ENCODE measurements at places on chromosomes 16 and 17.

DNA sequence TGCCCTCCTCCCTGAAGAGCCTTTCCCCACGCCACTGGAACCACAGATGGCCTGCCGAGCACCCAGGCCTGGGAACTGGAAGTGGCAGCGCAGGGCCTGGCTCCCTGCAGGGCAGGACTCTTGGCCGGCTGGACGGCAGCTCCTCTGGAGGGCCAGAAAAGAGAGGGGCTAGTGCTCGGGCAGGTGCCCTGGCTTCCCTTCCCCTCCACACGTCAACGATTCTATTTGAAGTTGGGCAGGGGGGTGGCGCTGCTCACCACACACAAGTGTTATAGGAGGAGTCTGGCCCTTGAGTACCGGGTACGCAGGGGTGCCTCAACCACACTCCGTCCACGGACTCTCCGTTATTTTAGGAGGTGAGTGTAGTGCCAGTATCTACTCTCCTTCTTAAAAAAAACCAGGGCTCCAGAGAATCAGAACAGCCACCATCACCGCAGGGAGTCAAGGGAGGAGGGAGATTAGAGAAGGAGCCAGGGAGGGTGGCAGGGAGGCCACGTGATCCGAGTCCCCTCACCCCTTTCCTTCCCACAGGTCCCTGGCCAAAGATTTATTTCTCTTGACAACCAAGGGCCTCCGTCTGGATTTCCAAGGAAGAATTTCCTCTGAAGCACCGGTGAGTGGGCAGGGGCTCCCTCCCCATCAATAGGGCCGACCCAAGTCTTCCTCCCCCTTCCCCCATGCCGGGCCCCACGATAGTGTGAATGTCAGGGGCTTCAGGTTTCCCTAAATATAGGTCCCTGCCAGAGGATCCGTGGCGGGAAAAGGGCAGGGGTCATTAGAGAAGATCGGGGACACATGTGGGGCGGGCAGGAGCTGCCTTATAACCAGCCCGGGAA is 1.4 kb upstream of the ALDOA start:
- peak; percentile 56 for DNase-seq

DNA sequence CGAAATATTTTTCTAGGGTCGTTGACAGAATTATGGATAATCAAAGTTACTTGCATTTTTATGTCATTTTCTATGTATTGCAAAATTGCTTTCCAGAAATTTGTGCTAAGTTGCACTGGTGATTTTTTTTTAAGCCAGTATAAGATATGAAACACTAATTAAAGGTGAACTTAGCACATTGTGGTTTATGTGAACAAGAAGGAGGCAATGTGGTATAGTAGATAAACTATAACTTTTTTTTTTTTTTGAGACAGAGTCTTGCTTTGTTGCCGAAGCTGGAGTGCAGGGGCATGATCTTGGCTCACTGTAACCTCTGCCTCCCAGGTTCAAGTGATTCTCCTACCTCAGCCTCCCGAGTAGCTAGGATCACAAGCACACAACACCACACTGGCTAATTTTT is 13.2 kb downstream of the DGKE start:
- no peak for DNase-seq

DNA sequence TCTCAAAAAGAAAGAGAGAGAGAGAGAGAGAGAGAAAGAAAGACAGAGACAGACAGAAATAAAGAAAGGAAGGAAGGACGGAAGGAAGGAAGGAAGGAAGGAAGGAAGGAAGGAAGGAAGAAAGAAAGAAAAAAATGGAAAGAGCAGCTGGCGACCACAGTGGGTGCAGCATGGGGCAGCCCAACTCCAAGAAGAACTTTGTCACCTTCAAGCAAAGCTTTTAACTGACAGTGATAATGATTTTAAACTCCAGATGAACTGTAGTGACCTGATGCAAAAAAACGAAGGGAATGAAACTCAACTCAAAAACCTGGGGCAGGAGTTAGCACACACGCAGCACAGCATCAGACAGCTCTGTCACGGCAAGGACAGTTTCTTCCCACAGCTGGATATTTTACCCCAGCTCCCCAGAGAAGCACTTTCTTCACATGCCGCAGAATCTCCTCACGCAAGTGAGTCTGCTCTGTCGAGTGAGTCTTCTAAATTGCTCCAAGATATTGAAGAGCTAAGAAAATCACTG is 5.0 kb upstream of the ARHGAP17 start:
- no peak for DNase-seq

DNA sequence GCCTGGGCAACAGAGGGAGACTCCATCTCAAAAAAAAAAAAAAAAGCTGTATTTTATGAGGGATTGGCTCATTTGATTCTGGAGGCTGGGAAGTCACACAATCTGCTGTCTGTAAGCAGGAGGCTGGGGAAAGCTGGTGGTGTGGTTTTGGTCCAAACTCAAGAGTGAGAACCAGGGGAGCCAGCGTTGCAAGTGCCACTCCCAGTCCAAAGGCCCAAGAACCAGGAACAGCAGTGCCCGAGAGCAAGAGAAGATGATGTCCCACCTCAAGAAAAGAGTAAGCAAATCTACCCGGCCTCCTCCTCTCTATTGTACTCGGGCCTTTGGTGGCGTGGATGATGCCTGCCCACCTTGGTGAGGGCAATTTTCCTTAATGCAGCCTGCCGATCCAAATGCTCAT is 5.7 kb upstream of the NQO1 start:
- no peak for DNase-seq

DNA sequence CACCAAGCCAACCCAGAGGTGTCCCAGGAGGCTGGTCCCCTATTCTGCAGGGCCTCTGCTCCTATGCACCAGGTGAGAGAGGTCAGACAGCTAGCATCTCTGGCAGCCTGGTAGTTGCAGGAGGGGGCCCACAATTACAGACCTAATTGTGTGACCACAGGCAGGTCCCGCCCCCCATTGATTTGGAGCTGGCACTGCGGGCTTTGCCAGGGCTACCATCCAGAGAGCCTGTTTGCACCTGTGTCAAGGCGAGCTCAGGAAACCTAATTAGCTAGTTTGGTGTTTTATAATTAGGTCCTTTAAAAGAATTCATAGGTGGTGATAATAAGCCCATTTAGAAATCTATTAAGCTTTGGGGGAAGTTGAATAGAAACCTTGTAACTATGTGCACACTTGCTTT is 90.2 kb downstream of the MRM1 start:
- DNase-seq = no peak

- DNase-seq = no peak
Observed at GRCh38 chr16:55470533-55471371, 8.2 kb upstream of the MMP2 start.

GRCh38 chr16:53502331-53503269 is at the start of gene AKTIP:
TSS of gene AKTIP (minus strand) at chr16:53503209. CDS start at chr16:53500259, 2,950 bp downstream.
- no peak for DNase-seq

GRCh38 chr17:43479948-43480347 is 3.8 kb upstream of the DHX8 start:
- DNase-seq = no peak

GRCh38 chr17:74267579-74267978 is 6.5 kb upstream of the DNAI2 start:
- DNase-seq = no peak

- no peak for DNase-seq
Observed at GRCh38 chr16:53156516-53156915, 101.7 kb downstream of the CHD9 start.

DNA sequence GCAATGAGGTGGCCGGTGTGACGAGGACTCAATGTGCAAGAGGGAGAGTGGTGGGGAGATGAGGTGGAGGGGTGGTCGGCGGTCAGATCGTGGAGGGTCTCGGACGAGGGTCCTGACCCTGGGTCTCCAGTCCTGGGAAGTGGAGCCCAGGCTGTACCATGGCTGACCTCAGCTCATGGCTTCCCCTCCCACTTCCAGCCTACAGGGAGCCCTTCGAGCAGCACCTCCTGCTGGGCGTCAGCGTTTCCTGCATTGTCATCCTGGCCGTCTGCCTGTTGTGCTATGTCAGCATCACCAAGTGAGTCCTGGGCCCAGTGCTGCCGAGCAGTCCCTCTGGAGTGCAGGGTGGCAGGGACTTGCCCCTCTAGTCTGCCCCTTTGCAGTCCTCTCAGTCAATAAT is 41.8 kb downstream of the IL4R start:
- DNase-seq = no peak

GRCh38 chr17:41396340-41396739 is 1.1 kb downstream of the KRT31 start:
- no peak for DNase-seq

DNA sequence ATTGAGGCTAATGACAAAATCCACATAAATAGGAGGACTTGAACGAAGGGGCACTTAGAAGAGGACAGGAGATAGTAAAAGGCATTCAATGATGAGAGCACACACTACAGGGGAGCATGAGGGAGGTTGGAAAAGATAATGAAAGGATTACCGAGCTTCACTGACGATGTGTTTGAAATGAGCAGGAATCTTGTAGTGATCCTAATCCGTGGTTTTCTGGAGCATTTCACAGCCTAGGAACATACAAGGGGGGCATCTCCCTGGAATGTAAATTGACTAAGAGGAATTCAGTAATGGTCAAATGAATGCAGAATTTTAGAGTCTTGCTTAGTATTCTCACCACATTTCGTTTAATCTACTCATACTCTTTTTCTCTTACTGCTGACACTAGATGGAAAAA is 5.2 kb downstream of the ATMIN start:
- DNase-seq = no peak

- DNase-seq = no peak
Observed at GRCh38 chr16:49057936-49058335, 223.7 kb downstream of the CBLN1 start.

GRCh38 chr17:65362826-65363225 is 198.6 kb downstream of the AXIN2 start:
- no peak for DNase-seq

DNA sequence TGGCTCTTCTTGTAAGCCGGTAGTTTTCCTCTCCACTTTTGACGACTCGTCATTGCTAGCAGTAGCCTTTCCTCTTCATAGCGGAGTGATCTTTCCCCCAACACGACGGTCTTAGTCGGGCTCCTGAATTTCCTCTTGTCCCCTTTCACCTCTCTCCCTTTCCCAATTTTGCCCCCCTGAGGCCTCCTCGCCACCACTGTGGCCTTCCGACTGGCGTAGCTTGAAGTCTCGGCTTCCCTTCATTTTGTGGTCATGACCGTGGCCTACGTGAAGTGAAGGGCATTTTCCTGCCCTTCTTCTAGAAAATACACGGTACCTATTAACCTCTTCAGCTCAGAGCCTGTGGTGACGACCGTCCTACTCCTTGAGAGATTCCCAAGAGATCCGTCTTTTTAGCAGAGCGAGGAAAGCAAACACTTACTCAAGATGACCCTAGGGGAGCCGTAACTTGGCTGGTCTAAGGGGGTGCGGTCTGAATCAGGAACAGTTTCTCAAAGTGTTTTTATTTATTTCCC is 787 bp downstream of the PRKAR1A start:
- no peak for DNase-seq

GRCh38 chr16:46785076-46785845 is 37.1 kb upstream of the MYLK3 start:
- DNase-seq = no peak

- DNase-seq = no peak
Observed at GRCh38 chr17:17154981-17155380, 51.2 kb downstream of the PLD6 start.

DNA sequence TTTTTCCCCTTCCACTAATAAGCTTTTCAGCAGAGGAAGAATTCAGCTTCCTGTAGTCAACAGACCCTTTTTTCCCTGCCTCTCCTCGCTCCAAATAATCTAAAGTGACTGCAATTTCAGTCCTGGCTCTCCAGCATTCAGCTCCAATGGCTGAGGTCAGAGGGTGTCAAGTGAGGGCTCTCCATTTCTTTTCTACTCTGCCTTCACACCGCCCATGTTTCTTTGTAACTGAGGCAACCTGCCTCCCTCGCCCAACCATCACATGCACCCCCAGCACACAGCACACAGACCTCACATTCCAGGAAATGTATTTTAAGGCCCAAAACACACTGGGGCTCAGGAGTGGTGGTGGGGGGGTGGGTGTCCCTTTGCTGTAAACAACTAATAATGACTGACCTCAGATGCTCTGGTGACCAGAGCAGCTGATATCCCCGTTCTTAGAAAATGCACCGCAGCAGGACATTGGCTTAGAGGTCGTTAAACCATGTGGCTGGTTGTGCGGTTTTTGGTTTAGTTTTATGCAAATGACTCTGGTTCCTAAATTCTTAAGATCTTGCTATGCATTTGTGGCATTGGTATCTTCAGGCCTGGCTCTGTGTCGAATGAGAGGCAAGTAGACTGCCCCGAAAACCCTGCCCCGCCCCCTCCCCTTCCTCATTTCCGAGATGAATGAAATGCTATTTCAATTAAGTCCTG is 203.6 kb downstream of the ZFHX3 start:
- DNase-seq = no peak

GRCh38 chr17:66777689-66778225 is 57.2 kb upstream of the CACNG5 start:
- no peak for DNase-seq

- DNase-seq = no peak
Observed at GRCh38 chr17:51445946-51446345, 185.6 kb downstream of the UTP18 start.

DNA sequence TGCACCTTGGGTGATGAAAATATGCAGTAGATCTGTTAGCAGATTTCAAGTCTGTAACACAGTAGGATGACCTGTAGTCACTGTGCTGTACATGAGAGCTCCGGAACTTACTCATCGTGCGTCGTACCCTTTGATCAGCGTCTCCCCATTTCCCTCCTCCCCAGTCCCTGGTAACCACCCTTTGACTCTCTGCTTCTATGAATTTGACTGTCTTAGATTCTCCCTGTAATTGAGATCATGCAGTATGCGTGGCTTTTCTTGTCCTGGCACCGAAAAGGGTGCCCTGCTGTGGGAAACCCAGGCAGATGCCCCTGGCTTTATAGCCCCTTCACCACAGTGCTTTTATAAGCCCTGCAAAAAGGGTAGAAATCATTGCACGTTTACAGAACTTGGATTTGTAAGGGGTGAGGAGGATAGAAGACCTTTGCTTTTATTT is 20.5 kb downstream of the CLEC16A start:
- DNase-seq = no peak

GRCh38 chr17:57913575-57914272 is 41.5 kb downstream of the CUEDC1 start:
- DNase-seq = no peak

DNA sequence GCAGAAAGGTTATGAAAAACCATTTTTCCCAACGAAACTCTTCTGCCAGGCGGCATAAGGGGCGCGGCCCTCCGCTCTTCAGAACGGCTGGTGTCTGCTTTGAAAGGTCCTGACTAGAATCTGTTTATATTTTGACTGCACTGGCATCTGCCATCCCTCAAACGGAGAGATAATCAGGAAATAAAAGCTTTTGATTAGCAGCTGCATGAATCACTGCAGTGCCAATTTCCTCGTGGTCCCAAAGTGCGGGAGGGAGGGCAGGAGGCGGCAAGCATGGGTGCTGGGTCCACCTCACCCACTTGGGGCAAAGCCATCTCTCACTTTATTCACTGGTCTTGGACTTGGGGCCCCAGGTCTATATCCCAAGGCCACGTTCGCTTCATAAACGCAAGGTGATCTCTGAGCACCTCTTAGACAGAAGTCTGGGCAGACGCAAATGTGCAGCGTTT is 49.7 kb downstream of the TBC1D16 start:
- no peak for DNase-seq

Measured in cerebellar nuclear complex (tissue), 1 donor.